ENCODE measurements at places on chromosomes 1 and 21. TPM values are rescaled to one million over a fixed set of nuclear protein-coding genes. Genes with fewer than 3 reads are reported as not detected.
A peak's percentile ranks its signal among the peaks of the same experiment; 100 is the strongest.

The KRTAP25-1 gene
- not detected for total RNA-seq

The TMEM269 gene
- 0.30 TPM for total RNA-seq

DNA sequence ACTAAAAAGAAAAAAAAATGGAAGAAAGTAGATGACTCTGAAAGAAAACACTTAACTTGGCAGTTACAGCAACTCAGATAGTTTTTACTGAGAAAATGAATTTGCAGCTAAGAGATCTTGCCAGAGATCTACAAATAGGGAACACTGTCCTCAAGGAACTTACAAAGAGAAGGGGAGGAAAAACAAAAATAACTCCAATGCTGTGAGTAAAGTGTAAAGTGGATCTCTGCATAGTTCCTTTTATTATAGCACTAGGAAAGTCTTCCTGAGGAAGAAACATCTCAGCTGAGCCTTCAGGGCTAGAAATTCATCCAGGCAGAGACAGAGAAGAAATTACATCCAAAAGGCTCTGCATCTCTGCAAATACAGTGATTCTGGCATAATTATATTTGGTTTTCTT is 3.9 kb downstream of the CD1B start:
- no peak for DNase-seq

- no peak for DNase-seq
These were observed 14.7 kb upstream of the MT1HL1 start for GRCh38 chr1:237018896-237019295.

DNA sequence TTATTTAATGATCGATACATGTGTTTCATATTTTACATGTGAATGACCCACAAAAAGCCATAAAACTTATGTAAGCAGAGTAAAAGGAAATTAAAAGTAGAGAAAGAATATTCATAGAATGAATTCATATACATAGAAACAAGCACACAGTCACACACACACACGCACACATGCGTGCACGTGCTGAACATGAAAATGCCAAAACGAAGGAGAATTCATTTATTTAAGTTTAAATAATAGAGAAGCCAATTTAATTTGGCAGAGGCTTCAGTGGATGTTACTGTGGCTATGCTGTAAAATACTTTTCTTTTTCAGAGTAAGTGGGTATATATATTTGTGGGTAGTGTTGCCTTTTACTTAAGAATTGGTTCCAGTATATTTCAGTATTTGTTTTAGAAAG is 145.0 kb upstream of the C21orf91 start:
- no peak for DNase-seq

GRCh38 chr1:244354810-244355278 is 96.9 kb downstream of the ADSS2 start:
- no peak for DNase-seq

DNA sequence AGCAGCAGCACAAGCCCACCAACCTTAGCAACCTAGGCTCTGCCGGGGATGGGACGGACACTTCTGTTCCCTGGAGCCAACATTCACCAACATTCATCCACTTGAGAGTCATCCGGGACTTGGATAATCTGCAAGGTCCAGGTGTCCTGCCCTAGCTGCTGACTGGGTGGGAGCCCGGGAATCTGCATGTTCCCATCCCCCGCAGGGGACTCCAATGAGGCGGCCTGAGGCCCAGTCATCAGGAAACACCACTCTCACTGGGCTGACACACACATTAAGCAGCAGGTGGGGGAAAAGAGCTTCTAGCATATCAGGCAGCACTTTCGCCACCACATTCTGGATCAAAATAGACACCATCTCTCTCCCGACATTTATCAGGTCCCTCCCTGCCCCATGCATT is 38.4 kb upstream of the CCSAP start:
- DNase-seq, result no peak

DNA sequence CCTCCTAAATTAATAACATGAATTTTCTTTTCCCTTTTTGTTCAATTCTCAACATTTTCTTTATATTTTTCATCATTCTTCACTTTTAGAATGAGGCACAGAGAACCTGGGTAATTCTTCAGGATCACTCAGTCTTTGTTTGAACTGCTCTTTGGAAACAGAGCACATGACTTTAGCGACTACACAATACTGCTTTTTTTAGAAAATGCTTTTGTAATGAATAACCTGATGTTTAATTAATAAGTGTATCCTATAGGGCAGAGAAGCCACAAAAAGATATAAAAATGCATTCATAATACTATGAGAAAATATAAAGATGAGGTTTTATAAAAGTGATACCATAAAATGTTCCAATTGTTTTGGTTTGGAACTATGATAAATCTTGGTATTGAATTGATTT is 77.8 kb downstream of the LRRC7 start:
- no peak for DNase-seq

GRCh38 chr1:19053486-19053885 is 97.0 kb upstream of the IFFO2 start:
- no peak for DNase-seq

The HES3 gene
- not detected for total RNA-seq

GRCh38 chr1:39305555-39305954 is 101.1 kb downstream of the MACF1 start:
- DNase-seq, result no peak

DNA sequence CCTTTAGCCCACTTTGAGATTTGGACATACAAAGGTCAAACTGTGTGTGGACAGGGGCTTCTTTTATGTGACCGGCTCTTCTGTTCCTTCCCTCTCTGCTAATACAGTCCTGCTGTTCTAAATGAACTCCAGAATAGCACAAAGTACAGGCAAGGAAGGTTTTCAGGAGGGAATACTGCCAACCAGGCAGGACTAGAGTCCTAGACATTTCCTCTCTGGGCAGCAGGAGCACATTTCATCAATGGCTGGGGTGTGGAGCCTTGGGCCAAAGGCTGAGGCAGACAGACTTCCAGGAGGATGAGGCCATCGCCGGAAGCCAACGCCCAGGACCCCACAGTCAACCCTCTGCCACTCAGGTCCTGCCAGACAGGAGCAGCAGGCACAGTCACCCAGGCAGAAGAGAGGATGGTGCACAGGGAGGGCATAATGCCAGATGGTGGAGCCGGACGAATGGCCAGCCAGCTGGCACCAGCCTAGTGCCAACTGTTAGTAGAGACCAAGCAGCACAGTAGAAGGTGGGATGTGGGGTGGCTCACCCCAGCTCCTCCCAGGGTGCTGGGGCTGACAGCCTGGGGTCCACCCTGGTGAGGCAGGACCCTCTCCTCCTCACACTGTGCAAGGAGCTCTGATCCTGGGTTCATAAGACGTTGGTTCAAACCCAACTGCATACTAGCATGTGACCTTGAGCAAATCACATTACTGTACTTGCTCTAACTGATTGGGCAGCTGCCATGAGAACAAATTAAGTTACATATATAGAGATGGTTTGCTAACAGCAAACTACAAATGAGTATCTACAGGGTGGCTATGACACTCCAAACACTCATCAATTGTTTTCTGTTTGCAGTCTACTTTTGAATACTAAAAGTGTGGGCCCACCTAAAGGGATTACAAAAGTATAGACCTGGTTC is 410.7 kb downstream of the SIPA1L2 start:
- no peak for DNase-seq

The LCA5L gene
- 1.9 TPM for total RNA-seq

DNA sequence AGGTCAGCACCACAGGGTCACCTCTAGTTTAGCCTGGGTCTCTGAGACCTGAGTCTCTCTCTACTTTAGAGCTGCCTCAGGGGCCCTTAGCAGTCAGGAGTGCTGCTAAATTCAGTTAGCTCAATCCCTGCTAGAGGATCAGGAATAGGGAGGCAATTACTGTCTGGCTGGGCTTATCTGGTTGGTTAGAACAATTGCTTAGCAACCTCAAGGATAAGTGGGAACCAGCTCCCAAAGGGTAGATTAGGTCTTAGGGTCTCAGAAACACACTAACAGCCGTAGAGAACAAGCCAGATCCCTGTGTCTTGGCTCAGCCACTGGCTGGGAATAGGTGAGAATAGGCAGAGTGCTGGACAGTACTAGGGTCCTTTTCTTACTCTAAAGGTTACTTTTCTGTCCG is 7.7 kb downstream of the PM20D1 start:
- DNase-seq, result no peak

DNA sequence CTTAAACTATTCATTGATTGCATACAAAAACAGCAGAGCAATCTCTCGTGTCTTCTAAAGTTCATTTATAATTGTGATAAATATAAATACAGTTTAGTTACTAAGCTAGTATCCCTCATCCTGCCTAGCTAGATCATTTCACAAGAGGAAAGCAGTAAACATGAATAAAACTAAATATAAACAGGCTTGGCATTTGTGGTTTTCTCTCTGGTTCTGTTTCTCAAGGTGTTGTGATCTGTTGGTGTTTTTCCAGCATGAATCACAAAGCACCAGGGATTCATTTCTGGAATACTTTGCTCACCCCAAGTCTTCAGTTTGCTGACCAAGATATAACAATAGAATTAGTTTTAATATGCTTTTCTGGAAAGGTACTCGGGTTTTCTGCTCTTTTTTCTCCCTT is 32.7 kb upstream of the GLIS1 start:
- DNase-seq, result no peak

- DNase-seq, result peak; percentile 27
These were observed 11.8 kb downstream of the PSEN2 start for GRCh38 chr1:226882187-226882586.

GRCh38 chr21:25384782-25385181 is 222.5 kb downstream of the MRPL39 start:
- DNase-seq, result no peak

DNA sequence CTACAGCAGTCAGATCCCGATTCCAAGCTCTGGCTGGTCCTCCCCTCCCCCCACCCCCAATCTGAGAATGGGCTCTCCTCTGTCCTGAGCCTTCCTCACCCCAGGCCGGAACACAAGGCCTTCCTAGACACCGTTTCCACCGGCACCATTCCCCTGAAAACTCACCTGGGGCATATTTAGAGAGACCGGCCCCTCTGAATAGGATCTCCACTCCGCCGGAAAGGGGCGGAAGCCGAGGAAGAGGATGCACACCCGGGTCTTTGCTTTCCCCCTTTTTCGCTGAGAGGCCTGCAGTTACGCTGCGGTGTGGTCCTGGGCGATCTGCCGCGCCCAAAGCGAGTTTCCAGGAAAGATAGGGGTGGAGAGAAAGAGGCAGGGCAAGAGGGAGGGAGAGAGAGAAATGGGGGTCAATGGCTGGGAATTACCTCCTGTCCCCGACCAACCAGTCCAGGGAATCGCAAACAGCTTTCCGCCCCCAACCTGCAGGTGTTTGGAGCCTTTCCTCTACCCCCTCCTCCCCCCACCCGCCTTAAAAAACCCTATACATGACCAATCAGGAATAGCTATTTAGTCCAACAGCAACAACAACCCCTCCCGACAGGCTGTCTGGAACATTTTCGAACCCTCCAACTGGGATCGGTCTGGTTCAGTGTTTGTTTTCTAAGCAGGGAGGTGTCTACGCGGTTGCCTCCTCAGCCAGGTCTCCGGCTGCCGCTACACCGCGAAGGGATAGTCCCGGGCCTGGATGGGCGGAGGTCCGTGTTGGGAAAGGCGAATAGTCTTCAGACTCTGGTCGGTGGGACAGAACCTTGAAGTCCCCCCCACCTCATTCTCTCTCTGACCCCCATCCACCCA is 2.8 kb downstream of the TAL1 start:
- no peak for DNase-seq

The LRRIQ3 gene
- 0.21 TPM for total RNA-seq

The METTL25B gene
- 43.1 TPM for total RNA-seq

DNA sequence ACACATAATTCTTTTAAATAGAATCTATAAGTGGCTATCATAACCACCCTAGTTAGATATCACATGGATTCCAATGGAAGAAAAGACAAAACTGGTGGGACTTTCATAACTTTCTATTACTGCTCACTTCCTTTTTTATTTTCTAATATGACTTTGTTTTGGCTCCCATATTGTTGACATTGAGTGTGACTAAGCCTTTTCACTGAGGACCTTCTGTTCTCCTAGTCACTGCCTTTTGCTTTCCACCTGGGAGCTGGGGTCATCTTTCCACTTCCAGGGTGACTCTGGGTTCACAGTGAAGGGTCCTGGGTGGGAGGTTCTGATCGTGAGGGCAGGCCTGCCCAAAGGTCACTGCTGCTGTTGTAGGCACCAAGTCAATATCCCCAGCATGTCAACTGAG is 275.8 kb downstream of the TGFB2 start:
- DNase-seq, result no peak

DNA sequence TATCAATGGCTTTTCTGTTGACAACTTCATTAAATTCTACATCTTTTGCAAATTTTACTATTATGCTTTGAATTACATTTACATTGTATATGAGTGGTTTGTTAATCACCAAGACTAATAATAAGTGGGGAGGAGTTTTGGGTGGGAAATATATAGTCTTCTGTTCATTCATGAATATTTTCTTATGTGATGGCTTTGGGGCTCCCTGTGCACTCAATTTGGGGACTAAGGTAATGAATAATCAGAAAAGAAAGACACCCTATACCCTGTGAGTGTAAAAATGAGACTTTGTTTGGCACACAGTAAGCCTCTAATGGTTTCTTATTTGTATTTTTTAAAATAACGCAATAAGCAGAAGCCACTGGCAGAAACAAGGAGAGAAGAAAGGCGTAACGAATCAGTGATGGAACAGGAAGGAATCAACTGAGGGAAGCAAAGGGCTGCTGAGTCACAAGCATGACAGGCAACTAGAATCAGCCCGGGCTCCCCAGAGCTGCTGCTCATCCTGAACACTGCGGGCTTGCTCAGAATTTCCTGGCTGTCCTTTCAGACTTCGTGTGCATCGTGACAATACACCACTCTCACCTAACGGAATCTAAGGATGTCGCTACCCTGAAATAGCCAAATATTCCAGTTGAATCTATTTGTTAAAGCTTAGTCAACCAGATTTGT is 20.8 kb upstream of the RGS2 start:
- DNase-seq, result no peak

GRCh38 chr21:45347048-45347711 is 57.8 kb upstream of the COL18A1 start:
- DNase-seq, result no peak

DNA sequence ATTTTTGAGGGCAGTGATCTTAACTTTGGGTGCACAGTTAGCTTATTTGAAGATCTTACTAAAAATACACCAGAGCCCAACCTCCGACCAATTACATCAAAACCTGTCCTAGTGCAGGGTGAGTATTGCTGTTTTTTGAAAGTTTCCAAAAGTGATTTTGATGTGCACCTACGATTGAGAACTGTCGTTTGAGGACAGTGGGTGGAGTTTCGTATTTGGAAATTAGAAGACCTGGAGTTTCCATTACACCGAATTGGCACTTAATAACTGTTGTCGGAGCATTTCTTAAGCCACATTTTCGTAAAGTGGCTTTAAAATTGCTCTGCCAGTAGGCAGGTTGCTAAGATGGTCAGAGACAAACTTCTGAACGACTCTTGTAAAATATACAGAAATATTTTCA is 1.1 kb downstream of the SOD1 start:
- DNase-seq, result no peak

GRCh38 chr1:34829250-34829649 is 30.3 kb downstream of the SMIM12 start:
- no peak for DNase-seq

GRCh38 chr21:21750124-21750825 is 752.1 kb downstream of the NCAM2 start:
- DNase-seq, result no peak

The PKP1 gene
- total RNA-seq, result 0.39 TPM

DNA sequence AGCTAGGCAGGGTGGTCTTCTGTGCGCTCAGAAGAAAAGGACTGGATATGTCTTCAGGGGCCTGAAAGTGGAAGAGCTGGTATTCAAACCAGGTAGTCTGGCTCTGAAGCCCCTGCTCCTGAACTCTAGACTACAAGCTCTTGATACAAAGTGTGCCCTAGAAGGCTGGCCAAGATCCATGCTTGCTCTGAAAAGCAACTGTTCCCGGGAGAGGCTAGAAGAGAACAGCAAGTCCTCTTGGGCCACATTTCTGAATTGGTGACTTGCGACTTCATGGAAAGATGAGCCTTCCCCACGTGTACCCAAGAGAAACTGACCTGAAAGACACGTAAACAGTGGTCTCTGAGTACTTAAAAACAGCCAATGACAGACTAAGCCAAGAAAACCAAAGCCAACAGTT is 123.3 kb upstream of the GRIK3 start:
- no peak for DNase-seq

The LHX4 gene
- not detected for total RNA-seq

All from tibial nerve (tissue), 4 donors.